ENCODE measurements at places on chromosomes 6 and 20.

GRCh38 chr6:159880412-159880975, 10.3 kb upstream of the MAS1 start:
- DNase-seq: no peak
- no peak overlapping the region for H3K4me3 ChIP-seq
- peaks cover 7% of the 10 kb centered on the region for H3K27me3 ChIP-seq
- no peak overlapping the region for H3K27ac ChIP-seq
- no peaks in the 10 kb centered on the region for H3K36me3 ChIP-seq
- H3K4me1 ChIP-seq: no peaks in the 10 kb centered on the region

DNA sequence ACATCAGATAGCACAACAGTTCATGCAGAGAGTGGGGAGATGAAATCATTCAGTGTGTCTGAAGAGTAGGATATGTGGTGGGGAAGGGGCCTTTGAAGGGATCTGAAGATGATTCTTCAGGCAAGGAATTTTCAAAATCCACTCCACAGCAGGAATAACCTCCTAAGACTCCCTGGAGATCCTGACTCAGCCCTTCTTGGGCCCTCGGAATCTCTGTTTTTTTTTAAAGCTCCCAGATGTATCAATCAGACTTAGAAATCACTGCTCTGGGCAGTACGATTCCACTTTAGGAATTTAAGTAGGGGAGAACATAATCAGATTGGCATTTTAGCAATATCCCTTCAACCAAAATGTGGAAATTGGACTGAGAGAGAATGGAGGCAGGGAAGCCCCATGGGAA, 55.5 kb downstream of the RIOK1 start:
- H3K27me3 ChIP-seq: no peaks in the 10 kb centered on the region
- DNase-seq: no peak
- no peaks in the 10 kb centered on the region for H3K36me3 ChIP-seq
- H3K4me3 ChIP-seq: no peak overlapping the region
- H3K4me1 ChIP-seq: peaks cover 10% of the 10 kb centered on the region
- H3K27ac ChIP-seq: peak overlapping the region; percentile 89

DNA sequence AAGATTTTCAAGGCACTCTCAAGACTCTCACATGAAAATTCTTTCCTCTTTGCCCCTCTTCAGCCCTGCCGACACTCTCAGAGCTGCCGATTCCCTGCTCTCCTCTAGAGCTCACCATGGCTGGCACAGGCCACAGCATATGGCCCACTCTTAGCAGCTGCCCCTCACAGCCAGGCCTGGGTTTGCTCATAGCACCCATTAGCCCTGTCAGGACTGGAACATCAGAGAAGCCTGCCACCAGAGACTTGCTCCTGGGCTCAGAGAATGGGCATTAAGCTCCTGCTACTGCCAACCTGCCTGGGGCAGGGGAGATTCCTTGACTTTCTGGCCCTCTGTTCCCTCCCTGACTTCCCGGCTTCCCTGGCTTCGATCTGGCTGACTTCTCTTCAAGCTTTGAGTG, 96.7 kb downstream of the LRFN2 start:
- DNase-seq: no peak
- H3K36me3 ChIP-seq: no peaks in the 10 kb centered on the region
- H3K4me1 ChIP-seq: peaks cover 8% of the 10 kb centered on the region
- no peak overlapping the region for H3K27ac ChIP-seq
- H3K27me3 ChIP-seq: no peaks in the 10 kb centered on the region

DNA sequence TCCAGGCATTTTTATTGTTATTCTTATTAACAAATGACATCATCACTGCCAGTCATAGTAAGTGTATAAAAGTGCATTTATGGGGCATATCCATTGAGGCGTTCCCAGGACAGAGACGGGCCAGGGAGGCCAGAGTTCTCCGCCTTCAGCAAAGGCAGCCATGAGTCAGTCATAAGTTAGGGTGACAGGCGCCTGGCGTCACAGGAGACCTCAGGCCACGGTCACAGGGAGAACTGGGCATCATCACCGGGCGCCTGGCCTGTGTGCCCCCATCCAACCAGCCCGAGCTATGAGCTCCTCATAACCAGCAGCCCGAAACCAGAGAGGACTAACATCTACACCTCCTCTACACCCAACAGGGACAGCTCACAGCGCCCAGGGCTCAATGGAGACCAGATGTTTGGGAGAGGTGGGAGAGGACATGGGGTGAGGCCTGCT, 259.2 kb downstream of the DLL1 start:
- peaks cover 67% of the 10 kb centered on the region for H3K27me3 ChIP-seq
- no peaks in the 10 kb centered on the region for H3K36me3 ChIP-seq
- peaks cover 4% of the 10 kb centered on the region for H3K4me1 ChIP-seq
- no peak overlapping the region for H3K4me3 ChIP-seq

GRCh38 chr6:1712451-1712850, 102.7 kb downstream of the FOXC1 start:
- no peak overlapping the region for H3K4me3 ChIP-seq
- H3K4me1 ChIP-seq: no peaks in the 10 kb centered on the region
- no peak overlapping the region for H3K27ac ChIP-seq
- DNase-seq: no peak

DNA sequence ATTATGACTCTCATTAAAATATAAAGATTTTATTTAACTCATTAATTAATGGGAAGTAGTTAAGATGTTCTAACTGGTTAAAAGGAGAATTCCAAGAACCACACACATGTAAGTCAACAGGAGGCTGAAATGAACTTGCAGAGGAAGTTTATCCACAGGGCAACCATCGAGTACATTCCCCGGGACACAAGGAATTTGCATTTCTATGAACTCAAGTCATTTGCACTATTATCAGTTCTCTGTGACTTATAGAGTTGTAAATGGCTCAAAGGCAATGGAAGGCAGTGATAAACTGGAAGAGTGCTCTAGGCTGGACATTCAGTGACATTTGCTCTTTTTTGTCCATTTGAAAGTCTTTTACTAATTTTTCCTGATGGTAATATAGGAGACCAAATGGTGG, 97.4 kb downstream of the SNX5 start:
- H3K27me3 ChIP-seq: no peaks in the 10 kb centered on the region
- H3K36me3 ChIP-seq: no peaks in the 10 kb centered on the region
- no peak overlapping the region for H3K4me3 ChIP-seq
- DNase-seq: no peak

DNA sequence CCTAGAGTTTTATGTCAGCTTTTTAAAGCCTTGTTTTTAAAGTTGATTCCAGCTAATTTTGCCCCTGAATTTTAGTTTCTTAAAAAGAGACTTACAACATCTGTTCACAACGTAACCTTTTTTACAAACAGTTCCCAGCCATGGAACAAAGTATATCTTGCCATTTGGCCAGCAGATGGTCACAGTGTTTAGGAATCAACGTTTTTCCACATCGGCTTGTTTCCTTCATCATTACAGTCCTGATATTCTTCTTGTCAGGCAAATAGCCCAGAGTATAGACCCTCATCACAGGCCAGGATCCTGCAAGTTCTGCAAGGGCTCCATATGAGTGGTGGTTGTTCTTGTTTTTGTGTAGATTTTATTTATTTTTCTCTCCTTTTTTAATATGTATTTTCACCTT, 341.7 kb upstream of the HTR1E start:
- DNase-seq: no peak
- H3K27ac ChIP-seq: no peak overlapping the region
- H3K36me3 ChIP-seq: no peaks in the 10 kb centered on the region
- H3K27me3 ChIP-seq: no peaks in the 10 kb centered on the region

DNA sequence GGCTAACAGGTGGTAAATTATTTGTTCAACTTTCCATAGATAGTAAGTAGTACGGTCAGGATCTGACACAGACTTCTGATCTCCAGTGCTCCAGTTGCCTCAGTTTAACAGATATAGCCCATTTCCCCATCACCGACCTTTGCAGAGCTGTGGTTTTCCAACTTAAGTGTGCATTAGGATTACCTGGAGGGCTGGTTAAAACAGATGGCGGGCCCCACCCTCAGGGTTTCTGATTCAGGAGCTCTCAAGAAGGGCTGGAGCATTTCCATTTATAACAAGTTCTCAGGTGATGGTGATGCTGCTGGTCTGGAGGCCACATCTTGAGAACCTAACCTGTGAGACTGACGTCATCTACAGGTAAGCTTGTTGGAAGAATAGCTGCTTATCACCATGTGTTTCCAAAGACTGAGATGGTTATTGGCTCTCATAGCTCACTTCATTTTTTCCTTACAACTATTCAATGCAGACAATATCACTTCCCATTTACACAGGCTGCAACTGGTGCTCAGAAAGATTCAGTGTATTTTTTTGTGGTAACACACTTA, 360.1 kb upstream of the CHD6 start:
- no peak overlapping the region for H3K4me3 ChIP-seq
- no peak overlapping the region for H3K27ac ChIP-seq

- peaks cover 11% of the 10 kb centered on the region for H3K4me1 ChIP-seq
- H3K36me3 ChIP-seq: no peaks in the 10 kb centered on the region
- H3K4me3 ChIP-seq: peak overlapping the region; percentile 19
- DNase-seq: no peak
- H3K27ac ChIP-seq: no peak overlapping the region
- H3K27me3 ChIP-seq: no peaks in the 10 kb centered on the region
Measured at GRCh38 chr20:31968291-31969126, 558 bp downstream of the XKR7 start.

DNA sequence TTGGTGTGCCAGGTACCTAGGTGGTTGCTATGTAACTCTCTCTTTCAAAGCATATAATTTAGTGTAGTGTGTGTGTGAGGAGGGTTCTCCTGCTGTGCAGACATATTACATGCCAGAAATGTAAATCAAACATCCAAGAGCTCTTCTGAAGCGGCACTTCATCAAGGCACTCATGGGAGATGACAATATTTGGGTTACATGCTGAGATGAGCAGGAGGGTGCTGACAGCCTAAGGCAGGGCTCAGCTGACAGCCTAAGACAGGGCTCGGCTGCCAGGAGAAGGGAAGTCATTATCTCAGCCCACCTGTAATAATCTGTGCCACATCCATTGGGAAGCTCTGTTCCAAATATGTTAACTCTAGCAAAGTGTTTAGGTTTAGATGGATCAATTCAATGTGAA, 39.1 kb downstream of the ADGRF5 start:
- no peak overlapping the region for H3K4me3 ChIP-seq
- no peak overlapping the region for H3K27ac ChIP-seq
- H3K27me3 ChIP-seq: no peaks in the 10 kb centered on the region
- no peak for DNase-seq
- H3K4me1 ChIP-seq: no peaks in the 10 kb centered on the region
- H3K36me3 ChIP-seq: no peaks in the 10 kb centered on the region

DNA sequence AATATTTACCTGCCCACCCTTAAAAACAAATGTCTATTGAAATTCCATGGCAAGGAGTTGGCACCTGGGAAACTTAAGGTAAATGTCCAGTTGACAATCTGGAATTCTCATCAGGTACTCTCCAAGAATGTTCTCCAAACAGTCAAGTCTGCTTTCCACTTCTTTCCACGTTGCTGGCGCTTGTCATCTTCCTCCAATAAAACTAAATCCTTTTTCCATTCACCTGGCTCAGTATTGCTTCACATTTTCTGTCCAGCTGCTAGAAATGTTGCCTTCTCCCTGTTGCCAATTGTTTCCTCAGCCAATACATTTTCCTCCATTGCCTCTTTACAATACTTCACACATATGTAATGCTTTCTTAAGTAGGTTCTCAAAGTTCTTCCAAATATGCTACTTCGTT, 1288.1 kb upstream of the MAP3K7 start:
- no peak overlapping the region for H3K4me3 ChIP-seq
- no peak overlapping the region for H3K27ac ChIP-seq
- no peak for DNase-seq
- no peaks in the 10 kb centered on the region for H3K27me3 ChIP-seq
- no peaks in the 10 kb centered on the region for H3K4me1 ChIP-seq

- H3K27ac ChIP-seq: no peak overlapping the region
- H3K36me3 ChIP-seq: no peaks in the 10 kb centered on the region
- no peak overlapping the region for H3K4me3 ChIP-seq
- H3K4me1 ChIP-seq: no peaks in the 10 kb centered on the region
- H3K27me3 ChIP-seq: no peaks in the 10 kb centered on the region
- no peak for DNase-seq
Measured at GRCh38 chr6:162670345-162670744, 57.2 kb downstream of the PRKN start.

DNA sequence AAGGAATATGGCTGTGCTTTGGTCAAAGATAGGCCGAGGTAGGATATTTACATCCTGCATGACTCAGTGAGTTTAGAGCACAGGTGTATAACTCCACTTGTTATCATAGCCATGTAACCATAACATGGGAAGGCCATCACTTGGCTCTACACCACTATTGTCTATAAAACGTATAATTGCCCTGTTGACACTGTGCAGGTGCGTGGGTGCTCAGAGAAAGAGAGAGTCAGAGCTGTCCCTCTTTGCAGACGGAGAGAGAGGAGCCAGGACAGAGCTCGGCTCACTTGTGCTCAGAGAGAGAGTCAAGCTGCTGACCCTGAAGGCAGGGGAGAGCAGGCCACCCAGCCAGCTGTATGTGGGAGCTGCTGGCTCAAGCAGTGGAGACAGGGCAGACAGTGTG, 46.0 kb downstream of the OR2B6 start:
- no peaks in the 10 kb centered on the region for H3K4me1 ChIP-seq
- H3K27me3 ChIP-seq: no peaks in the 10 kb centered on the region
- DNase-seq: no peak

- H3K4me3 ChIP-seq: no peak overlapping the region
- no peaks in the 10 kb centered on the region for H3K27me3 ChIP-seq
- no peak for DNase-seq
- H3K36me3 ChIP-seq: no peaks in the 10 kb centered on the region
- peaks cover 69% of the 10 kb centered on the region for H3K4me1 ChIP-seq
Measured at GRCh38 chr20:8150591-8150990, 18.5 kb downstream of the PLCB1 start.

GRCh38 chr6:38695227-38695900, 7.6 kb downstream of the GLO1 start:
- H3K36me3 ChIP-seq: peaks cover 10% of the 10 kb centered on the region
- H3K27me3 ChIP-seq: no peaks in the 10 kb centered on the region
- no peak overlapping the region for H3K27ac ChIP-seq
- H3K4me3 ChIP-seq: no peak overlapping the region

- no peak for DNase-seq
- H3K36me3 ChIP-seq: peaks cover 34% of the 10 kb centered on the region
- H3K27me3 ChIP-seq: no peaks in the 10 kb centered on the region
- no peak overlapping the region for H3K27ac ChIP-seq
Measured at GRCh38 chr6:160118620-160119229, 2.9 kb upstream of the SLC22A1 start.

DNA sequence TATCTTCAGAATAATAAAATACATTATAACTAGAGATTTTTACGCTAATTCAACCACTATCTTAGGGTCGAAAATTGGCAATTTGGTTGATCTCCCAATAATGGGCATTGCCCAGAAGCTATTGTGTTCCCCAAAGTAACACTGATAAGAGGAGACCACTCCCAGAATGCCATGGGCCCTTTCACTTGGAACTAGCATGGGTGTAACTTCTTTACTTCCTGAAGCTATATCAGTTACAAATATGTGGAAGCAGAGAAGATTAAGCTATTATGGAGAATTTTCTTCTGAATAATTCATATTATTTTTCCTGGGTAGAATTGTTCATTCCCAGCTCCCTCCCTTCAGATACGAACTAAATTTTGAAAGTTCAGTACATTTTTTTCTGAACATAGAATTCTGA, 48.2 kb upstream of the JAG1 start:
- H3K27ac ChIP-seq: no peak overlapping the region
- H3K27me3 ChIP-seq: no peaks in the 10 kb centered on the region
- no peak overlapping the region for H3K4me3 ChIP-seq
- DNase-seq: no peak
- no peaks in the 10 kb centered on the region for H3K36me3 ChIP-seq
- peaks cover 2% of the 10 kb centered on the region for H3K4me1 ChIP-seq

All from esophagus squamous epithelium (tissue), 5 donors.